Left lung (tissue), 14 donors: ENCODE measurements at places on chromosomes 5 and 9. TPM values are rescaled to one million over a fixed set of nuclear protein-coding genes. Genes with fewer than 3 reads are reported as not detected.
A peak's percentile ranks its signal among the peaks of the same experiment; 100 is the strongest.

GRCh38 chr9:98287384-98287783 is 31.9 kb upstream of the TBC1D2 start:
- no peak for DNase-seq

DNA sequence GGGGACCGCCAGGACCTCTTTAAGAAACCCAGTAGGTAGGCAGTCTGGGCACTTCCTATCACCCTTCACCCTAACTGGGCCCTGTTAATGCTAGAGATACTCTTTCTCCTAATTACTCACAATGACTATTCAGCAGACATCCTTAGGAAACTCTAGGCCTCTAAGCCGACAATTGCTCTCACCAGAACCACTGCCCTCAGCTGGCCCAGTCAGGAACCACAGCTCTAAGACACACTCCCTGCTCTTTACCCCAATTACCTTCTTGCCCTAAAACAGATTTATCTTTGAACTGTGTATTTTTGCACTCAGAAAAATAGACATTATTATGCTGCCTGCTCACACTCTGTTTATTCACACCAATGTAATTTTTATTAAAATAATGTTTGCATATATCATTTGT is 432.6 kb upstream of the SLC30A5 start:
- no peak for DNase-seq

- DNase-seq = no peak
These were observed 25.5 kb downstream of the OR2V1 start for GRCh38 chr5:181105391-181106025.

DNA sequence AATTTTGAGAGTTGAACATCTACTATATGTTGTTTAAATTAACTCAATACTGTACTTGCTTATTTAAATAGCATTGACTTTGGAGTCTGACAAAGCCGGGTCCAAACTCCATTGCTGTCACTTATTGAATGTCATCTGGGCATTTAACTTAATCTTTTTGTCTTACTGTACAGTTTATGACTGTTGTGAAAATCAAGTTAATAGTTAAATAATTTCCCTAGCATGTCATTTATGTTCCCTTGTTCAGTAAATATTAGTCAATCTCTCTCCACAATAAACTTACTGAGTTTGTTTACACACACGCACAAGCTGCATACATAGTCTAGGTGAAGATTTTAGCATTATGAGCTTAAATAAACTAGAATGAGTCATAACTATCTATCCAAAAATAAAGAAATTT is 6.3 kb upstream of the UGCG start:
- no peak for DNase-seq

DNA sequence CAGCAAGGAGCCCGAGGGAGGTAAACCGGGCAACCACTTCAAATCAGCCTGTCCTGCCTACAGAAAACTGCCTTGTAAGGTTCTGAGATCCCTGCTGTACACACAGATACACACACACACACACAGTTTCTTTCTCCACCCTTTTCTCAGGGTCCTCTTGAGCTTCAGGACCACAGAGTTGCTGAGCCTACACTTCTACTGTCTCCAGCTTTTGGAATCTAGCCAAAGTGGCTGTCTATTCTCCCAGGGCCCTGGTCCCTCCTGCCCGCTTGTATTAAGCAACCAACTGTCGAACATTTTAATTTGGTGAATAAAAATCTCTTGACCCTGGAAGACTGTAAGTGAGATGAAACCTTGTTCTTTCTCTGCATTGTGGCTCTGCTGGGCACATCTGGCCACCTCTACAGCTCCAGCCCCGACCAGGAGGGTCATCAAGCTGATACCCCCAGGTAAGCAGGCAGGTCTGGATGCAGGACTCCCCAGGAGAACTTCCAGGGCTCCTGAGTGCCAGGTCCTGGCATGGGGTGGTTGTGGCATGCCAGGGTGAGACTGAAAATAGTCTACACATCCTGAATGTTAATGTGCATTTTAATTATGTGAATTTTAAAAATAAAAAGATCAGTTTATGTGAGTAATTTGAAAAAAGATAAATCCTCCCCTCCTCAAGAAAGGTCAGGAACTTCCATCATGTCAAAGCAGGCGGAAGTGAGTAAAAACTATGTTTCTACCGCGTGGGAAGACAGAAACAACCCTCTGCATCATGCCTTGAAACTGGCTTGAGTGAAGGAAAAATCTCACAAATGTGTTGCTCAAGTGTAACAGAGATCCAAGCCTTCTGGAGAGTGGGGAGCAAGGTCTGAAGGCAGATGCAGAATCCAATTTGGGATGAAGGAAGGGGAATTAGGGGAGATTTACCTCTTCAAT is 15.0 kb upstream of the S1PR3 start:
- DNase-seq = no peak

DNA sequence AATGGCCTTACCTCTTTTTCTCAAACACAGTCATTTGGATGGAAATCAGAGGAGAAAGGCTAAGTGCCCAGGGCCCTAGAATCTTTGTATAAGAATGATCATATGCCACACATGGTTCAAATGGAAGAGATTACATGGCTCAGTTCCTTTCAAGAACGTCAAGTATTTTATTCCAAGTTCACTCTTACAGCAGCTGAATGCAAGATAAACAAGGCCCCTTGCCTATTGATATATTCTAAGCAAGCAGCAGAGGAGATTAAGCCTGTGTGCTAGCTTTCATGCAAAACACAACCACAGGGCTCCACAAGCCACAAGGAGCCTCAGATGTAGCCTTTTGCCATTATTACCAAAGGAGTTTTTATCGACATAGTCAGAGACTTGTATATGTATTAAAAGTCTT is 55.3 kb upstream of the SLCO6A1 start:
- no peak for DNase-seq

DNA sequence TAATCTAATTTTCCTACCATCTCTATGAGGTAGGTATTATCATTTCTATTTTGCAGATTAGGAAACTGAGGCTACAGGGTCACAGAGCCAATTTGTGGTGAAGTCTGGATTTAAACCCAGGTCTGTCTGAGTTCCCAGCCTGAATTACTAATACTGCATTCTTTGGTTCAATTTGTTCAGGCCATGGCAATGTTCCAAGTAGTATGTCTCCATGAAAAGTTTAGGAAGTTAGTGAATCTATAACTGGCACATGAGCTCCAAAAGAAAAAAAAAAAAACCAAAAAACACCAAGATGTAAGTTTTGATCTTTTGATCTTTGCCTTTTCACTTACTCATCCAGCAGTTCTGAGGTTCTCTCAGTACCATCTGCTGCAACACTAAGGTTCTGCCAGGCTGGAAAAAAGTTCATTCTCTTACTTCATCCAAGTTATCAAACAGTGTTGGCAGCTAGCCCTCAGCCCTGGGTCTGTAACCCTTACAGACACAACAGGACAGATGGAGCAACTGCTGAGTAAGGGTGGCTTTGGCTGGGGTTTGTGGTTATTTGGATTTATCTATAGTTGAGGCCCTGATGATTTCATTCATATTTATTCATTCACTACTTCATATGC is 4.4 kb upstream of the TMEM268 start:
- DNase-seq = peak; percentile 16

- DNase-seq = no peak
These were observed 241.4 kb upstream of the IL12B start for GRCh38 chr5:159571501-159572244.

DNA sequence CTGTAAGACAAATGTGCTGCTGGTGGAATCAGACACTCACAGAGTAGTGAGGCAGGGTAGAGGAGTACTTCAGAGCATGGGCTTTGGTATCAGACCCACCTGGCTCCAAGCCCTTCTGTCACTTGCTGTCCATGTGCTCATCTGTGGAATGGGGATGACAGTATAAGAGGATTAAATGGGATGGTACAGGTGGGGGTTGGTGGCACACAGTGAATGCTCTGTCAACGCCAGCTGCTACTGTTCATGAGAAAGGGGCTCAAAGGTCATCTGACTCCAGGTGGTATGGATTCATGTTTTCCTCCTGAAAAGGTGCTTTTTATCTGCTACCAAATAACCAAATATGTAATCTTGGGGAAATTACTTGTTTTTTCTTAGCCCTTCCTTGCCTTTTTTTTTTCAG is 23.0 kb upstream of the PPARGC1B start:
- DNase-seq = no peak

GRCh38 chr9:73775757-73776156 is 624.1 kb downstream of the ANXA1 start:
- DNase-seq = no peak

- DNase-seq = peak; percentile 77
These were observed 76.6 kb upstream of the TBCA start for GRCh38 chr5:77852514-77853352.

- DNase-seq = no peak
These were observed 76.4 kb downstream of the ROR2 start for GRCh38 chr9:91873637-91874051.

DNA sequence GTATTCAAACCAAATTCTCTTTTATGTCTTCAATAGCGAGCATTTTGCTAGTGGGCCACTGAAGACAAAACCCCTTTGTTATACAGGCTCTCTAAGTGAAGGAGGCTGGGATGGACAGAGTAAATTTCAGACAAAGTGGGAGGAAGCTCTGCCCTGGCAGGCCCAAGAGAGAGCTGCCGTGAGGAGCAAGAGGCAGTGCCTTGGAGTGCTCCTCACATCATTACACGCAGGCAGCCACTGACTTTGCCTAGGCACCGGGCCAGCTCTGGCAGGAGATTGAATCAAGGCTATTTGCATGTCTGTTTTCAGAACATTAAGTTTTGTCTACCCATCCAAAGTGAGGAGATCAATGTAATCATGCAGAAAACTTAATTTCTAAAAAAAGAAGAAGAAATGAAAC is 167.7 kb downstream of the CCDC192 start:
- DNase-seq = peak; percentile 80

- DNase-seq = no peak
These were observed 139.6 kb downstream of the MTX3 start for GRCh38 chr5:79851391-79851863.

DNA sequence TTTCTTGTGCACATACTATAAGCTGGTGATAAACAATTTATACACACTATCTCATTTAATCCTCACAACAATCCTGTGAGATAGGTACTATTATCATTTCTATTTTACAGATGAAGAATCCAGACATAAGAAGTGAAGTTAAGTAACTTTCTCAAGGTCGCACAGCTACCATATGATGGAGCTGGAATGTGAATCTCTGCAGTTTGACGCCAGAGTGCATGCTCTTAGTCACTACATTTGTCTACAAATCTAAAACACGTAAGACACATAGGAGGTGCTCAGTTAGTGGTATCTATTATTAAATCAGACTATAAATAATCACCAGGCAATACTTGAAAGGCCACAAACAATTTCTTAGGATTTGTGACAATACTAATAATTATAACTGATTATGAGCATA is 45.0 kb upstream of the CDKN2B start:
- no peak for DNase-seq

DNA sequence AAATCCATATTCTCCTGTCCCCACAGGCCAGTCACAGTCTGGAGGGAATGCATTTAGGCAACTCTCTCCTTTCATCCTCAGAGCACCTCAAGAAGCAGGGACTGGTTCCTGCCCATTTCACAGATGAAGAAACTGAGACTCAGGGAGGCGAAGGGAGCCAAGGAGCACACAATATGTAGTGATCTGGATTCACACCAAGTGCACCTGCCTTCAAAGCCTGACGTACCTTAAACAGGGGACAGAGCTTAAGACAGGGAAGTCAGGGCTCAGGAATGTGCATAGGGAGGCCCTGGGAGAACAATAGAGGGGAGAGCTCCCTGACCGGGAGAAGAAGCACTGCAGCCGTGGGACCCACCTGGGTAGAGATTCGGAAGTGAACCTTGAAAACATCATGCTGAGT is 83.0 kb downstream of the GABBR2 start:
- DNase-seq = no peak

- DNase-seq = no peak
These were observed 224.8 kb upstream of the IL12B start for GRCh38 chr5:159555084-159555483.

DNA sequence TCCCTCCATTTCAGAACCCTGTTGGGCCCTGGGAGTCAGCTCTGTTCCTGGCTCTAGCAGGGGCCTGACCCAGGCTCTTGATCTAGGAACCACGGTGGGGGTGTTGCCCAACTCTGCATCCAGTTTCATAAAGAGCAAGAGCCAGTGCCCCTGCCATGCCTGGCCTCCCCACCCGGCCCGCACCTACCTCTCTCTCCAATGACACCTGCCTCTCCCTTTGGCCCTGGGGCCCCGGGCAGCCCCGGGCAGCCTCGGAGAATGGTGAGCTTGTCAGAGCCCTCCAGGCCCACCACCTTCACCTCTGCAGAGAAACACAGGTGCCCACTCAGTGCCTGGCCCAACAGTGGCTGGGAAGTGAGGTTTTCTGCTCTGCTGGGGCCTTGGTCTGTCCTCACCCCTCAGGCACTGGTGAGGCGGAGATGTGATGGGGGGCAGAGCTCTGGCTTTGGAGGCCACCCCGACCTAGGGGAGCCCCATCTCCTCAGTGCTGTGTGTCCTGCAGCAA is 1.5 kb downstream of the FCN1 start:
- no peak for DNase-seq

GRCh38 chr5:197892-198489 is 6.7 kb downstream of the LRRC14B start:
- no peak for DNase-seq

- DNase-seq = no peak
These were observed 142.7 kb downstream of the CACNA1B start for GRCh38 chr9:138020120-138020794.

DNA sequence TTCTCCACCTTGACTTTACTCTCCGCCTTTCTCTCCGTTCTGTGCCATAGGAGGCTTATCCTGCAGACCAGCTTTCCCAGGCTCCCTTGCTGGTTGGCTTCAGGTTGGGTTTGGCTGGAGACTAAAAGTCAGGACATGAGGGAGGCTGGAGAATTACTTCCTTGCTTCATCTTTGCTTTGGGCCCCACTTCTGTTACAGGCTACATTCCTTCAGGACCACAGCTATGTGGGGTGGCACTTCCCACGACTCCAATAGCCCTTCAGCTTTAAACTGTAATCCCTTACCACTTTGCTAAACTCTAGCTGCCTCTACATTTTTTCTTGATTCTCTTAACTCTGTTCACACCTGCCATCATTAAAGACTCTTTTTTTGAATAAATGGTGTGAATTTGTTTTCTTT is 186.7 kb upstream of the NR4A3 start:
- no peak for DNase-seq

STPG3 gene
- polyA plus RNA-seq = 1.3 TPM

SPINK7 gene
- polyA plus RNA-seq = 0.67 TPM

PRSS3 gene
- 0.45 TPM for polyA plus RNA-seq

DBH gene
- polyA plus RNA-seq = 1.4 TPM

BTNL8 gene
- polyA plus RNA-seq = 1.1 TPM

STK32A gene
- 7.7 TPM for polyA plus RNA-seq

RELL2 gene
- polyA plus RNA-seq = 0.48 TPM

NR4A3 gene
- polyA plus RNA-seq = 0.40 TPM

FAM153A gene
- 0.25 TPM for polyA plus RNA-seq

SCGB3A2 gene
- 2,625 TPM for polyA plus RNA-seq

CACNA1B gene
- polyA plus RNA-seq = 0.31 TPM

ATP10B gene
- 0.55 TPM for polyA plus RNA-seq

CTXN3 gene
- polyA plus RNA-seq = not detected

DOCK2 gene
- polyA plus RNA-seq = 6.0 TPM

ST6GALNAC4 gene
- 27.3 TPM for polyA plus RNA-seq

SLC35D2 gene
- 30.4 TPM for polyA plus RNA-seq

SEMA6A gene
- polyA plus RNA-seq = 45.8 TPM

SLC6A7 gene
- polyA plus RNA-seq = not detected

PIP5K1B gene
- polyA plus RNA-seq = 4.2 TPM

TAS2R1 gene
- not detected for polyA plus RNA-seq

PCA3 gene
- polyA plus RNA-seq = 0.43 TPM

PCDHGA7 gene
- 2.0 TPM for polyA plus RNA-seq
